WTC11 (cell line): ENCODE measurements at places on chromosomes 13 and 19. TPM values are rescaled to one million over a fixed set of nuclear protein-coding genes. Genes with fewer than 3 reads are reported as not detected.

The ZNF90 gene
- 112 to 114 TPM (median 114 TPM) in 3 replicates for total RNA-seq

The SKA3 gene
- total RNA-seq, result 38.8 to 45.7 TPM (median 42.1 TPM) in 3 replicates

The TMEM190 gene
- 0.33 to 2.6 TPM (median 0.82 TPM) in 3 replicates for total RNA-seq

GRCh38 chr19:2804156-2805004 lies 15.3 kb upstream of the ZNF554 start:
- no peak for DNase-seq

The CD209 gene
- 0.09 to 0.44 TPM in 2 of 3 replicates, not detected in the other for total RNA-seq

DNA sequence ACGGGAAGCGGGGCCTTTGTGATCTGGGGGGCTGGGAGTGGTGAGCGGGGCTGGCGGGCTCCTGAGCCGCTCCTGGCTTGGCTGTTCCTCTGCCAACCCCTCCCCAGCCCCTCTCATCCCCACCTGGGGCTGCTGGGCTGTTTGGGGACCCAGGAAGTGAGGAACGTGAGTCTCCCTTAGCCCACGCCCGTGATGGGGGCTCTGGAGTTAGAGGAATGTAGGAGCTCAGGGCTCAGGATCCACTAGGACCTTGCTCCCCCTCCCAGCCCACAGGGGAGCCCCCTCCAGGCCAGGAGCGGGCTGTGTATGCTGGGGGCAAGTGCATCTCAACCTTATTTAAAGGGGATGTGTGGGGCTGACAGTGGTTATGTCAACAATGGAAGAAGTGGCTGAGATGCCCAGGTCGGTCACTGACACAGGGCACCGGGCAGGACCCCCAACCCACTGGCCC lies 134.1 kb downstream of the URI1 start:
- no peak for DNase-seq

DNA sequence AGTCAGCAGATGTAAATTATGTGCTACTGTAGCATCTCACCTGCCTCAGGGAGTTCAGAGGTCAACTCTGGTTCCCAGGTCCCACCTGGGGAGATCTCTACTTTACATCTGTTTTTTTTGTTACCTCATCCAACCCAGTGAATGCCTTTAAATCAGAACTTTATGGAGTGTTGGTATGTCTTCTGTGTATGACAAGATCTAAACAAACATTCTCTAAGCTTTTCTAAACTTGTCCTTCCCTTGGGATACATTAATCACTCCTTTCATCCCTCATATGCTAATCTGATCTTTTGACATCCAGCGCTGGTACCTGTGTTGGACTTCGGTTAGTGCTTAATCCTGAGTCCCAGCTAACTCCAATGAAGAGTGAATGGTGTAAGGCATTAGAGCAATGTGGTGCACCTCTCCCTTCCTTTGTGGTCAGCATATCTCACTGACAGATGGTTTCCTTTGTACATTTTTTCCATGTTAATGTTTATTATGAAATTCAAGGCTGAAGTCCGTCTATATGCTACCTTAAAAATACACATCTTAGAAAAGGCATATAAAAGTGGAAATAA lies 213.4 kb downstream of the ABCC4 start:
- DNase-seq, result no peak

The VSIG10L gene
- total RNA-seq, result 11.6 to 14.1 TPM (median 14.1 TPM) in 3 replicates

GRCh38 chr13:29515372-29515771 lies 80.1 kb downstream of the SLC7A1 start:
- no peak for DNase-seq

- no peak for DNase-seq
These were observed 107.8 kb downstream of the FOXO1 start for GRCh38 chr13:40558656-40559055.

GRCh38 chr19:41114132-41114531 lies at the start of gene CYP2F1:
Gene CYP2F1, plus strand, starts transcription at chr19:41114432. Its CDS starts 1,757 bp downstream, at chr19:41116189.
- no peak for DNase-seq

The KLK3 gene
- total RNA-seq, result 0.13 to 0.25 TPM (median 0.16 TPM) in 3 replicates

- no peak for DNase-seq
These were observed 86.8 kb downstream of the UBL3 start for GRCh38 chr13:29763436-29764180.

DNA sequence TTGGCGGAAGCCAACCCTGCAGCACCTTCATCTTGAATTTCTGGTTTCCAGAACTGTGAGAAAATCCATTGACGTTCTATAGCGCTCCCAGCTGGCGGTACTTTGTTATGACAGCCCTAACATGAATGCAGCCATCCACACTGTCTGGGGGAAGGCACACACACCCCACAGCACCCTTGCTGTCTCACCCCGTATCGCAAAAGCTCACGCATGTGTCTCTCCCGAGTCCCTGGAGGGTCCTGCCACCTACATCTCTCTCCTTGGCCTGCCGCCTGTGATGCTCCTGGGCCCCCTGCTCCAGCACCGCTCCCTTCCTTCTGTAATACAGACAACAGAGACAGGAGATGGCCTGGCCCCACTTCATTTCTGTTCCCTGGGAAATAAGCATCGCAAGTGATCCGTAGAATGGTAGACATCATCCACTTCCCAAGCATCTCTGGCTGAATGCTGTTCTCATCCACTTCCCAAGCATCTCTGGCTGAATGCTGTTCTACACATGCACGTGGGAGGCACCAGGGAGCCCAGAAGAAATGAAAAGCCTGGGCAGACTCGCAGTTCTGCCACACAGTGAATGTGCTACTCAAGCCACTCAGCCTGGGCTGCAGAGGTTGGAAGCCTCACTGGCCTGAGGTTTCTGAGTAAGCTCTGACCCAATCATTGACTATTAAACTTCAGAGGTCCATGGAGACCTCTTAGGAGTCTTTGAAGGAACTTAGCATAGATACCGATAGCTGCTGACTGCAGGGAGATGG lies 29.6 kb downstream of the EPN1 start:
- no peak for DNase-seq

DNA sequence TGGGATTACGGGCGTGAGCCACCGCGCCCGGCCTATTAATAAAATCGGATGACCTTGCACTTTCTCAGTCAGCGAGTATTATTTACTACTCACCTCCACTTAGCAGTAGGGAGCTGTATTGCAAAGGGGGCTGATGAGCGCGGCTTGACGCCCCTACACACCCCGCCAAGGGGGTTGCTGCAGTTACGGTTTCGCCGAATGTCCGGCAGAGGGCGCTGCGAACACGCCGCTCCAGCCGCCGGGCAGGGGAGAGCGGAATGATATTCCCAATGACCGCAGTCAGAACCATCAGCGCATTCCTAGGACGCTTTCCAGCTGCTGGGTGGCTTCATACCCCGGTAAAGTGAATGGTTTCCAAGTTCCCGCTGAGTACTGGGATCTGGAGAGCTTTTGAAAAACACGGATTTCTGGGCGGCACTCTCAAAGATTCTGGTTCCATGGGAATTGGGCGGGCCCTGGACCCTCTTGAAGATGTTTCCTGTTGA lies 30.0 kb upstream of the TPT1 start:
- DNase-seq, result peak; percentile 90

- DNase-seq, result no peak
These were observed 473.3 kb downstream of the ITGBL1 start for GRCh38 chr13:101925731-101926130.

The TMEM86B gene
- total RNA-seq, result 3.5 to 4.2 TPM (median 4.1 TPM) in 3 replicates

GRCh38 chr13:63367522-63368198 lies 1952.0 kb upstream of the PCDH20 start:
- no peak for DNase-seq

DNA sequence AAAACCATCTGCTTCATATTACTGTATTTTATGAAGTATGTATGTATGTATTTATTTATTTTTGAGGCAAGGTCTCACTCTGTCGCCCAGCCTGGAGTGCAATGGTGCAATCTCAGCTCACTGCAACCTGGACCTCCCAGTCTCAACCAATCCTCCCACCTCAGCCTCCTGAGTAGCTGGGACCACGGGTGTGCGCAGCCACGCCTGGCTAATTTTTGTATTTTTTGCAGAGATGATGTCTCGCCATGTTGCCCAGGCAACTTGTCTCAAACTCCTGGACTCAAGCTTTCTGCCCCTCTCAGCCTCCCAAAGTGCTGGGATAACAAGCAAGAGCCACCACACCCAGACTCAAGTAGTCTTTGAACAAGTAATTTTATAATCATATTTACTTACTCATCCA lies 5.5 kb downstream of the KATNAL1 start:
- no peak for DNase-seq

GRCh38 chr13:96662036-96662435 lies 332.2 kb downstream of the OXGR1 start:
- DNase-seq, result no peak

The SLC8A2 gene
- 6.5 to 8.5 TPM (median 6.8 TPM) in 3 replicates for total RNA-seq

DNA sequence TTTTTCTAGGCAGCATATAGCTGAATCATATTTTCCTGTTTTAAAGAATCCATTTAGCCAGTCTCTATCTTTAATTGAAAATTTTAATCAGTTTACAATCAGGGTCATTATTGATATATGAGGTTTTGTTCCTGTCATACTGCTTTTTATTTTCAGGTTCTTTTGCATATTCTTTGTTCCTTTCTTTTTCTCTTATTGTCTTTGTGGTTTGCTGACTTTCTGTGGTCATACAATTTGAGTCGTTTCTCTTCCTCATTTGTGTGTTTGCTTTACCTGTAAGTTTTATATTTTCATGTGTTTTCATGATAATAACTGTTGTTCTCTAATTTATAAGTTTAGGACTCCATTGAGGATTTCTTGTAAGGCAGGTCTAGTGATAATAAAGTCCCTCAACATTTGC lies 812.6 kb downstream of the DACH1 start:
- DNase-seq, result no peak

- DNase-seq, result no peak
These were observed 87.3 kb upstream of the RFC3 start for GRCh38 chr13:33730619-33731018.

The CLEC17A gene
- 0.14 TPM in 1 of 3 replicates, not detected in the others for total RNA-seq

DNA sequence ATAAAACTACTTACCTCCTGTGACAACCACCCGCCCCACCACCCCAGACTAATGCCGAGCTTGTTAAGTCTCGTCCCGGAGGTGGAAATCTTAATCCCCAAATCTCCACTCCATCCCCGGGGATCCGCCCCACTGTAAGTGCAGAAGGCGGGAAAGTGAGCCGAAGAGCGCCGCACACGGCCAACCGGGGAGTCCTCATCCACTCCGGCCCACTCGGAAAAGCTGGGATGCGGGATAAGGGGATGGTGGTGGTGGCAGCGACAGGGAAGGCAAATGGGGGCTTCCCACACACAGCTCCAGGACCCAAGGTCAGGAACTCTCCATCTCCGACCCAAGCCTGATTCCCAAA lies 621 bp downstream of the FBL start:
- no peak for DNase-seq

GRCh38 chr19:20612711-20613316 lies 47.2 kb upstream of the ZNF737 start:
- DNase-seq, result no peak
